ENCODE measurements at places on chromosomes 16 and 17.

- DNase-seq, result no peak
Observed at GRCh38 chr16:57618296-57619132, 9.9 kb upstream of the ADGRG1 start.

DNA sequence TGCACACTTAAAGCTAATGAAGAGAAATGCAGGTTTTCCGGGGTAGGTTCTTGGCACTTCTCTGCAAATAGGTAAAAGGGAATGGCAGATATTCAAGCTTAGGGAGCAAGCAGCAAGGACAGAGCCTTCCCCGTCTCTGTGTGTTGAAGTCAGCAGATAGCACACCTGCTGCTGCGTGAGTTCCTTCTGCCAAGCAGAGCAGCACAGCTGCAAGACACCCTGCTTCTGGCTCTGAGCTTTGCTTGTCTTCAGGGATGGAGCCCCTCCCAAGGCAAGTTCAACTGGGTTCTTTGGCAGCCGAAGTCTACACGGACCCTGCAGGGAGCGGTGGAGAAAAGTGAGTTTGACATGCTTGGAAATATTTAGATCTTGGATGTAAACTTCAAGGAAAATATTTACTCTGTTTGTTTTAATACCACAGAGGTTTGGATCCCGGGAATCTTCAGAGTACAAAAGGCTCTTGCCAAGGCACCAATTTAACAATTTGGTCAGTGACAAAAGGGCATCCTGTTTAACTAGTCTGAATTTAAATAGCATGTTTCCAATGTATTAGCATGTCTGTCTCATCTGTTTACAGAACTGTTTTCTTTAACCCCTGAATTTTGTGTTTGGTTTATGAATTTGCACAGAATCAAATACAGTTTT is 113.4 kb upstream of the KCNJ16 start:
- no peak for DNase-seq

DNA sequence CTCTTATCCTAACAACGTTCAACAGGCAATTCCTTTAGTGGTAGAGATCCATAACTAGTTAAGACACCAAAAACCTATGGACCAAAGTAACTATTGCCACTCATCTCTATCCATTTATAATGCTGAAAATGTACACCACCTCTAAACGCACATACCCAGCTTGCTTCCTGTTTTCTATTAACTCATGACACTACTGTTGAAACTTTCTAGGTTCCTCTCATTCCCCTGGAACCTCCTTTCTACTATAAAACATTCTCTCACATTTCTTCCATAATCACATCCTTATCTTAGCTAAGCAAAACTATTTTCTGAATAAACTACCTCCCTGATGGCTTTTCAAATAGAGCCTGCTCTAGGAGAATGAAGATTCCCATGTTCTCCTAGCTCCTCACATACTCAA is 42.9 kb upstream of the KSR1 start:
- no peak for DNase-seq

GRCh38 chr16:89706518-89707260 is 5.2 kb upstream of the SPATA2L start:
- no peak for DNase-seq

DNA sequence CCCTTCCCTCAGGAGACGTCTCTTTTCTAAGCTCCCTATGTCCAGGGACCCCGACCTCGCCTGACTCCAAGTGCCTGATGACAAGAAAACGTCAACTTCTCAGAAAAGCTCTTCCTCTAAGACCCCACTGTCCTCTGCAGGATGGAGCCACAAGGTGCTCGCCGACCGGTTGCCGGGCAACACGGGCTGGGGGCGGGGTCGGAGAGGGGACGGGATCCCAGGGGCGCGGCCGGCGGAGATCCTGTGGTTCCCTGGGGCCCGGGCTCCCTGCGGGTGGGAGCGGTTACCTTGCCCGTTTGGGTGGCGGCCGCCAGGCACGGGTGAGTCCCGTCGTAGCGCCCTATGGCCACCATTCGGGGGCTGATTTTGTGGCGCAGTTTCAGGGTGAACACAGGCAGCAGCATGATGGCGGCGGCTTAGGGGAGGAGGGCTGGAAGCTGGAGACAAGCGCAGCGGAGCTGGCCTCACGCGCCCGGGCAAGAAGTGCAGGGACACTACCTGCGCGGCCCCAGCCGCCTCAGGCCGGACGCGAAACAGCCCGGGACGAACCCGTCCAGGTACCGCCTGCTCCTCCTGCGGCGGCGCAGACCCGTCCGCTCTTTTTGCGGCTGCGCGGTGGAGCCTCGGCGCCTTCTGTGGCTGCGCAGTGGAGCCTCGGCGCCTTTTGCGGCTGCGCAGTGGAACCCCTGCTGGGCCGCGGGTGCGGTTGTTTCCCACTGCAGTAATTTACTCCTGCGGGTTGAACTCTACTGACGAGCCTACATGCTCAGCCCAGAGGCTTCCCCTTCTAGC is at the start of gene BBS2:
BBS2 (minus strand) TSS at position 566 of the 792 bp plus-strand sequence; CDS start at position 404, 162 bp downstream.
- DNase-seq, result peak; percentile 88

- no peak for DNase-seq
Observed at GRCh38 chr17:35568561-35568960, 7.9 kb upstream of the SLFN14 start.

DNA sequence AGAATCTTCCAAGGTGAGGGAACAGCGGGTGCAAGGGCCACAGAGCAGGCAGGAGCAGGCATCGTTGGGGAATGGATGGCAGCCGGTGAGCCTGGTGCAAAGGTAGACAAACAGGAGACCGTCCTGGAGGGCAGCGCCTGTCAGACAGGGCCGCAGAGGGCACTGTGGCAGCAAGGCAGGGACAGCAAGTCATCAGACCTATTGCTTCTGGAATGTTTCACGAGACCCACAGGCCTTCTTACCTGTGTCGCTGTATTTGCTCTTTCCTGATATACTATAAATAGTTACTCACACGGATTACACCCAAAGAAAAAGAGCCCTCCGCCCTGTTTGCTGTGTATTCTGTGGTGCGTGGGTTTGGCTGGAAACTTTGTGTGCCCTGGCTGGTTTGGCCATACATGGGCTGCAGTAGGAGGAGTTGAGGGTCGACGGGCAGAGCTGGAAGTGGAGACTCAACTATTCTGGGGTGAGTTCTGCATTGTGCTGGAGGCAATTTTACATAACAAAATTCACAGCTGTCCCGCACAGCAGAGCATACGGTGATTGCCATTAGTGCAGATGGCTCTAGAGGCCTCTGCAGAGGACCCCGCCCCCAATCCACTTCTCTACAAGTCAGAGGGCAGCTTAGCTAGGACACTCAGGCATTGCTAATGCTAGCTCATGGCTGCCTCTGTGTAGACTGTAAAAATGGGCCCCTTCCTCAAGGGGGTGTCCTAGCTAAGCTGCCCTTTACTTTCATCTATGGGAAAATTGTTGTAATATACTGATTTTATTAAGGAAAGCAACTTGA is 18.6 kb upstream of the POLR3E start:
- DNase-seq, result no peak

DNA sequence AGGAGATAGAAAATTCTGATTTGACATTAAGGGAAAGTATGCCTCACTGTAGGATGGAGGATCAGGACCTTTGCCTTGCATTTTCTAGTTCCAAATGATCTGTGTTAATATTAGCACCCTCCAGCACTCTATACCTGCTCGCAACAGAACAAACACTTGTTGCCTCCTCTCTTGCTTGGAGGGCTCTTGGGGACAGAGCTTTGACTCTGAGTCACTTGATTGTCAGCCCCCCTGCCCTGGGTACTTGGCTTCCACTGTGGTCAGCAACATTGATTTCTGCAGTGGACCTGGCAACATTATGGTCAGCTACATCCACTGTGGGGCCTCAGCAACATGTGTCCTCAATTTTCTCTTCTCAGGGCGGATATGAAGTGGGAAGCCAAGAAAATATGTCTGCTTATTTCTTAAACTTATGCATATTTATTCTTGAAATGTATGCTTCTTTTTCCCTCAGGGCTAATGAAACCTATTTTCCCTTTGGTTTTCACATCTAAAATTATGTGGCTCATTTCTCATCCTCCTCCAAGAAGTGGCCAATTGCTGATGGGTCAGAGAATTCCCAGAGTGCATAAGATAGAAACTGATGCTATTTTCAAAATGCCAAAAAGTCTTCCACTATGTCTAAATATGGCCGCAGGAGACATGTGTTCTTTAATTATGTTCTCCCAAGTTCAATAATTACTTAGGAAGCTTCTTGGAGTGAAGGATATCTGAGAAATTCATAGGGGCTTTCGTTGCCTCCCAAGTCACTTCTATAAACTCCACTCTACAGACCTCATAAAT is 94.6 kb upstream of the SMIM36 start:
- no peak for DNase-seq
